ENCODE measurements at places on chromosomes 1 and 21.

GRCh38 chr1:56468518-56468917 is 110.8 kb downstream of the PLPP3 start:
- DNase-seq: no peak

GRCh38 chr1:35873243-35873750 is 9.7 kb upstream of the AGO1 start:
- DNase-seq: no peak

DNA sequence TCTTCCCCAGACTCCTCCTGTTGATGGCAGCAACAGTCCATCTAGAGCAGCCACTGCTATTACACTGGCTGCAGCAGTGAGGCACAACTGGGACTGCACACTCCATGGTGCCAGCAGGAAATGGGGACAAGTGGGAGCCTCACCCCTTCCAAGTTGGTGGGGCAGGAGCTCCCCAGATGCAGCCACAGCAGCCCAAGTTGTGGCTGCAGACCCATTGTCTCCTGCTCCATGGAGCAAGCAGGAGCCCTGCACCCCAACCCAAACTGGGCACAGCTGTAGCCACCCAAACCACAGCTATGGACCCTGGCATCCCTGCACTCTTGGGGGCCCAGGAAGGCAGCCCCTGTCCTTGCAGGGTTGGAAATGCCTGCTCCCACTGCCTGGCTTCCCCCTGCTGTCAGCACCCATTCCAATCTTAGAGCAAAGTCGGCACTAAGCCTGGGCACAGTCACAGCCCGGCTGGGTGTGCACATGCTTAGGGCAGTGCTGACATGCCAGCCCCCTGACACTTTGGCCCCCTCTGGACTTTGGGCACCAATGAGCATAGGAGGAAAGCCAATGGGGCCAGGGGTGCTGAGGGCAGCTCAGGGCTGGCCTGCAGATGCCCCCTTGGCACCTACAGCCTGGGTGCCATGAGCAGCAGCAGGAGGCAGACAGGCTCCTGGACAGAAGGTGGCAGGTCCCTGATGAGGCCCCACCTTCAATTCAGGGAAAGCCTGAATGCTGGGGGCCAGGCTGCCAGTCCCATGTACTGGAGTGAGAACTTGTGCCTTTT is 44.0 kb downstream of the MATN1 start:
- no peak for DNase-seq

DNA sequence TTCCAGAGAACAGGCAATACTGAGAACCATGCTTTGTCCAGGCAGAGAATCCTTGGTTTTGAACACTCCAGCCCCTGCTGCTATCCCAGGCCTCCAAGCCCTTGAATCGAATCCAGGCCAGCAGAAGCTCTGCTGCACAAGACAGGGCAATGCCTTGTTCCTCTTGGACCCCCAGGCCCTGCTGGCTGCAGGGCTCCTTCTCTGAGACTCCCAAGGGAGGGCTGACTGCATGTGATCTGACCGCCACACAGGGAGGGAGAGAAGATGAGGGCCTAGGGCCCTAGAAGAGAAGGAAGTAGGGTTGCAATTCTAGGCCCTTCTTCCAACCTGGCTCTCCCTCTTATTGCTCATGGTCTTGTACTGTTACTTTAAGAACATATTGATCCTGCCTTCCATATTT is 160.6 kb upstream of the EDN2 start:
- DNase-seq: no peak

DNA sequence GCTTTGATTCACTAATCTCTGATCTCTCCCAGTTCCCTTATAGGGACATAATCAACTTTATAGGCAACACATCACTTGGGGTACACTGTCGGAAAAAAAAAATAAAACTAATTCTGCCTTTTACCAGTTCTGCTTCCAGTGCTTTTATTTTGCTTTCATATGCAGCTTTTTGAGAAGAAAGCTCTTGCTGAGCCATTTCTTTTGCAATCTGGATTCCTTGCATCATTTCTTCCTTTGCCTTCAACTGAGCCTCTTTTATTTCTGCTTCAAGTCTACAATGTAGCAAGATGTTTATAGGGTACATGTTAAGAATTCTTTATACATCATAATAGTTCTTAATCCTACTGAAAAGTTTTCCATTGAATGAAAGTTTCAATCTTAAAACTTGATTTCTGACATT is 30.6 kb downstream of the KIF14 start:
- DNase-seq: no peak

DNA sequence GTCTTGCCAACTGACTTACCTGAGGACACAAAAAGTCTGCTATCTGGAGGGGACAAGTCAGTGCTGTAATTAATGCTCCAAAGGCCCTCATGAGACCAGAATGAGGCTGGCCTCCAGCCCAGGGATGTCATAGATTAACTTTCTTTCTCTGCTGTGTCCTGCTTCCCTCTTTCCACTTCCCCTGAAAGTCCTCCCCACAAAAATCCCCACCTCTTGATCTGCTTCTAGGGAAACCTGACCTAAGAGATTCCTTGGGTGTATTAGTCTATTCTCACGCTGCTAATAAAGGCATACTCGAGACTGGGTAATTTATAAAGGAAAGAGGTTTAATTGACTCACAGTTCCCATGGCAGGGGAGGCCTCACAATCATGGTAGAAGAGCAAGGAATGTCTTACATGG is 39.2 kb downstream of the RUNX3 start:
- DNase-seq: no peak

GRCh38 chr1:51922040-51922439 is 43.5 kb upstream of the NRDC start:
- no peak for DNase-seq

DNA sequence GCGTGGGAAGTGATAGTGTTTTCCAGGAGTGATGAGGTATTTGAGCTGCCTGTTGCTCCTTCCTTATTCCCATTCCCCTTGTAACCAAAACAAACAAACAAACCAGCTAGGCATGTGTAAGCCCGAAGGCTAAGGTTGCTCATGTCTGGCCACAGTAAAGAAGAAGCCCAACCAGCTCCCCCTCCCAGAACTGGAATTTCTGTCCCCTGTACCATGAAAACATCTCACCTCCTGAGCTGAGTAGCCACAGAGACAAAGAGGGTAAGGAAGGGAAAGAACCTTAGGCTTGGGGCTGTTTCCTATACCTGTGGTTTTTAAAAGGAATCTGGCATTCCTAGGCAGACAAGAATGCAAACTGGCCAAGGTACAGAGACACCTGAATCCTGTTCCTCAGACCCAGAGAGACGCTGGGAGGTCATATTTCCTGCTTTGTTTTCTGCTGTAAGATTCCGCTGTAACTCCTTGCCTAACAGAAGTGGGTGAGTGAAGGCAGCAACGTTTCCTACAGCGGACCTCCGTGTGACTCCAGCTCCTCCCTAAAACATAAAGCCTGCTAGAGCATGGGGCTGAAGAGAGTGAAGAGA is 41.7 kb upstream of the RAB4A start:
- no peak for DNase-seq

DNA sequence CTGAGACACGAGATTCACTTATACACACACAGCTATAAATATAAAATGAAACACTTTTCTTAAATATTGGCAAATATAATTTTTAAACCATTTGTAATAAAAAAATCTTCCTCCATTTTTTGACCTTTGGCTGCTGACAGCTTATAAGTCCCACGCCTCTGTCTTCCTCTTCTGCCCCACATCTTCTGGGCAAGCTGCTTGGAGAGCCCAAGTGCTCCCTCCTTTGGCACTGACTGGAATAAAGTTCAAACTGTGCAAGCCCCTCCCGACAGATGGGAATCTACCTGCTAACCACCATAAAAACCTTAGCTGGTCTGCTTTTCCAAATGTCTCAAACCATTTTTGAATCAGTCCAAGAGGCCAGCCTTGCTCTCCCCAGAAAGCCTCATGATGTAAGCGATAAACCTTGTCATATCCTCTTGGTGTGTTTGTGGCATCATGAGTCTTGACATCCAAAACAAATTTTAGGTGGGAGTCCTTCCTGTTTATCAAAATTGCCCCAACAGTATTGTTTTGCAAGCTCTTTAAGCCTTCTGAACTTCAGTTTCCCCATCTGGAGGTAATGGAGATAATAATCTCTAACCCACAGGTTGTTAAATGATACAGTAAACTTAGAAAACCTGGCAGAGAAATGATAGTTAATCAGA is 99.8 kb downstream of the SNX7 start:
- no peak for DNase-seq

DNA sequence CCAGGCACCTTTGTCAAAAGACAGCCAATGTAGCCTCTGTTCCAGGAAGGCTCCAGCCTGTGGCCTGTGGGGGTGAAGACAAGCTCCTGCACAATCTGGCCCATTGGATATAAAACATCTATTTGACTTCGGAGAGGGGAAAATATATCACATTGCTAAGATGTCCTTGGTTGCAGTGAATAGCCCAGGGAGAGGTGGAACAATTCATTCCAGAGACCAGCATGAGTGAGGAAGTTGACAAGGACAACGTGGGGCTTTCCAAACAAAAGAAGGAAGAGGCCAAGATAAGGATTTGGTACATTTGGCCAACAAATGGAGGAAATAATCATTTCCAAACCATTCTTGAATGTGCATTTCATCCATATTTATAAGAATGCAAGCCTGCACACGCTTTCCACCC is 187.0 kb downstream of the ETS2 start:
- DNase-seq: no peak

- DNase-seq: no peak
Measured at GRCh38 chr1:99146129-99146848, 118.0 kb upstream of the PLPPR4 start.

GRCh38 chr1:180000575-180000974 is 46.0 kb downstream of the CEP350 start:
- DNase-seq: no peak

- no peak for DNase-seq
Measured at GRCh38 chr1:84721152-84721551, 30.9 kb upstream of the SSX2IP start.

DNA sequence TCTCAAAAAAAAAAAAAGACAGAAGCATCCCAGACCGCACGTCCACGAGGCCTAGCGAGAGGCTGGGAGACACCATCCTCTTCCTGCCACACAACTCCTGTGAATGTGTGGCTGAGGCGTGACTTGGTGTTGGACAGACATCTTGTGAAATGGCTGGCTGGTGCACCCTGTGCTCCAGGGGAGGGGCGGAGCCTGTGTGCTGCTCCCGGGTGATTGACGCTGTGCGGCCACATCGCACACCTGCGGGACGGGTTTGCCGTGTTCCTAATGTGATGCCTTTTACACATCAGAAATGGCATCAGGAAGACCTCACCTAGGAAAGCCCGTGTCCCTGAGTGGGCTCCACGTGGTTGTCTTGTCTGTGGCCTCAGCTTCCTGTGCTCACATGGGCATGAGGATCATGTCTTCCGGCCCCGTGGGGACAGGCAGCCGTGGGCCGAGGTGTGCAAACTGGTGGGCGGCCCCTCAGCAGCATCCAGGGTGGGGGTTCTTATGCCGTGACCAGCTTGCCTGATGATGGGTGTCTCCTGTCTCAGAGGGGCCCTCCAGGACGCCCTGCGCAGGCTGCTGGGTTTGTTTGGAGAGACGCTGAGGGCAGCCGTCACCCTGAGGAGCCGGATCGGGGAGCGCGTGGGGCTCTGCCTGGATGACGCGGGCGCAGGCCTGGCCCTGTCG is 64.4 kb downstream of the PCNT start:
- DNase-seq: no peak

DNA sequence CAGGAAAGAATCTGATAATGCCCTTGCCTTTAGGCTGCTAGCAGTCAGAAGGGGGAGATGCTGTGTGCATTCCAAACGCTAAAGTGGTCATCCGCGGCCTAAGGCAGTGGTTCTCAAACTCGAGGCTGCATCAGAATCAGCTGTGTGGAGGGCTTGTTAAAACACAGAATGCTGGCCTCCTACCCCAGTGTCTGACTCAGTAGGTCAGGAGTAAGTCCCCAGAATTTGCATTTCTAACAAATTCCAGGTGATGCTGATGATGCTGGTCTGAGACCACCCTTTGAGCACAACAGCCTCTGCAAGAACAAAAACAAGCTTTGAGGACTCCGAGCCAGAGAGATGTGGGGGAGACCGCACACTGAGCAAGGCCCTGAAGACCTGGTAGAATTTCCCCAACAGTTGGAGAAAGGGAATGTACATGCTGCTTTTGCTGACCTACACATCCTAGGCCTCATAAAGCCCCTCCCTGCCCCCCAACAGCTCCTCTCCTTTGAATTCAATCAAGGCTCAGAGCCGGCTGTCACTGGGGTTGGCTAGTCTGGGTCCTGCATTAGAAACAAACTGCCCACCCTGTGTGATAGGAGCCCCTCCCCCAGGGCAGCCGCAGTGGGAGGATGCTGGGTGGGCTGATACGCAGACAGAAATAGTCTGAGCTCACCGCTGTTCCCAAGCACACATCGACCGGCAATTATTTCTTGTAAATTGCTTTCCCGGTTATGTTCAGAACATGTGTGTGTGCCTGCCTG is 27.1 kb downstream of the SHISAL2A start:
- DNase-seq: no peak

GRCh38 chr1:82401116-82401515 is 600.4 kb downstream of the ADGRL2 start:
- no peak for DNase-seq

DNA sequence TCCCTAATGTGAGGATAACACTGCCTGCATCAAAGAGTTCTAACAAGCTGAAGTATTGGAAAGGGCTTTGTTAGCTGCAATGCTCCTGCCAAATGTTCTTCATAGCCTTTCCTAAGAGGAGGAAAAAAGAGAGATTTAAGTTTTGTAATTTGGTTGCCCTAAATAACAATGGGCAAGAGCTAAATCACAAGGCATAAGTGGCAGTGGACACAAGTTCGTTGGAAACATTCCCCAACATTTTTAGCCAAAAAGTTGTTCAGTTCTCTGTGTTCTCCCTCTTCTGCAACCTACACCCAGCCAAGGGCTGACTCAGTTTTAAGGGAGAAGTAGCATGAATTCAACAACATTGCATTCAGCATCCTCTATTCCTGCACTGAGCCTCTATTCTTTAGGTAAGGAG is 2.6 kb upstream of the UQCRHL start:
- DNase-seq: no peak

GRCh38 chr1:9892563-9893528 is 17.2 kb downstream of the CTNNBIP1 start:
- DNase-seq: no peak

DNA sequence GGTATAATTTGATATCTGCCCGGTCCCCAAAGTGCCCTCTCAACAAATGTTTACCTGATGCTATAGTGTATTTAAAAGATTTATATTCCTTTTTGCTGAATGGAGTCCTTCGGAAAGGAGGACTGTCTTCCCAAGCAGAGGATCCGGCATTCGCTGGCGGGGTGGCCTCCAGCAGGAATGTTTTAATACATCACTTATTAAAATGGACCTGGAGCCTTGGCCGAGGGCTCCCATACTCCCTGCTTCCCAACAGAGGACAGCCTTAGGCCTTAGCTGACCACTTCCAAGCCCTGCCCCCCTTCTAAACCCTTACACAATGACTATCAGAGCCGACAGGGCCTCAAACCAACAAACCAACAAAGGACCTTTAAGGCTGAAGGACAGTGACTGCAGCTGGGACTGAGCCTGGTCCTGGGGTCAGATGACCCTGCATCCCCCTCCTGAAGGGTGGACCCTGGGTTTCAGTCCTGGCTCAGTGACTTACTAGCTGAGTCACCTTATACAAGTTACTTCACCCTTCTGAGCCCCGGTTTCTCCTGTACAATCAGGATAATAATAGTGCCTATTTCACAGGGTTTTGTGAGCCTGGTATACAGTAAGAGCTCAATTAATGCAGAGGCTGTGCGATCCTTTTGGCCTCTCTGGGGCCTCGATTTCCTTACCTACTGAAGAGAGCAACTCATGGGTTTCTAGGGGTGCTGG is 5.6 kb downstream of the CAMK2N1 start:
- DNase-seq: no peak

GRCh38 chr1:151273924-151274466 is 8.1 kb upstream of the ZNF687 start:
- DNase-seq: no peak

- no peak for DNase-seq
Measured at GRCh38 chr1:201503397-201504176, 3.3 kb downstream of the CSRP1 start.

Measured in NCI-H1930 (cell line).